ENCODE measurements at places on chromosomes 16 and 17.

GRCh38 chr16:85541619-85541979 lies 71.5 kb upstream of the GSE1 start:
- no peak for DNase-seq

- no peak for DNase-seq
Observed at GRCh38 chr16:74280448-74280847, 16.2 kb upstream of the PSMD7 start.

- no peak for DNase-seq
Observed at GRCh38 chr17:30000755-30001257, 59.4 kb downstream of the EFCAB5 start.

DNA sequence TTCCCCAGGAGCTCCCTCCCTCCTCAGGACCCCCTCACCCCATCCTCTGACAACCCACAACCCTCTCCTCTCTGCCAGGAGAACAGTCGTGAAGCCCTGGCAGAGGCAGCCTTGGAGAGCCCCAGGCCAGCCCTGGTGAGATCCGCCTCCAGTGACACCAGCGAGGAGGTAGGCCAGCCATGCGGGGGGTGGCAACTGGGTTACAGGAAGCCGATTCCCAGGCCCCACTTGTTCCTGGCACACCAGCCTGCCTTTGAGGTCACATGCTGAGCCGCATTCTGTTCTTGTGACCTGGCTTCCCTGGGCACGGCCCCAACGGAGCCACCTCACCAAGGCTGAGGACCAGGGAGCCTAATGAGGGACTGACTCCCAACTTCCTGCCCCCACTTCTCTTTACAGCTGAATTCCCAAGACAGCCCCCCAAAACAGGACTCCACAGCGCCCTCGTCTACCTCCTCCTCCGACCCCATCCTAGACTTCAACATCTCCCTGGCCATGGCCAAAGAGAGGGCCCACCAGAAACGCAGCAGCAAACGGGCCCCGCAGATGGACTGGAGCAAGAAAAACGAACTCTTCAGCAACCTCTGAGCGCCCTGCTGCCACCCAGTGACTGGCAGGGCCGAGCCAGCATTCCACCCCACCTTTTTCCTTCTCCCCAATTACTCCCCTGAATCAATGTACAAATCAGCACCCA lies 7.9 kb downstream of the NAT9 start:
- no peak for DNase-seq

- DNase-seq = no peak
Observed at GRCh38 chr17:44024271-44024663, 9.5 kb upstream of the TMEM101 start.

DNA sequence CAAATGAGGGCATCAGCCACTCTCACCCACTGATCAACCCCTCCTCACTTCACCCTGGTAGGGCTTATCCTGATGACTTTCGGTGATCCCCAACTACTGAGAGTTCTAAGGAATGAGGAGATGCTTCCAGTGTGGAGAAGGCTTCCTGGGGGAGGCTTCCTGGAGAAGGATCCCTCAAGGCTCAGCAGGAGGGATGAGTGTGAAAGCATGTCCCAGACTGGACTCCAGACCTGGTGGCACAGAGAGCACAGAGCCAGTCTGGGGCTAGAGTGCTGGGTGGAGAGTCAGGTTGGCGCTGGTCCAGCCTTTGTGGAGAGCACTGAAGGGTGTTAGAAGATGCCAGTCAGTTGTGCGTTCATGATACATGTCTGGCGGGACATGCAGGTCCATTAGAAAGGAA lies 53.7 kb downstream of the PLD6 start:
- no peak for DNase-seq

DNA sequence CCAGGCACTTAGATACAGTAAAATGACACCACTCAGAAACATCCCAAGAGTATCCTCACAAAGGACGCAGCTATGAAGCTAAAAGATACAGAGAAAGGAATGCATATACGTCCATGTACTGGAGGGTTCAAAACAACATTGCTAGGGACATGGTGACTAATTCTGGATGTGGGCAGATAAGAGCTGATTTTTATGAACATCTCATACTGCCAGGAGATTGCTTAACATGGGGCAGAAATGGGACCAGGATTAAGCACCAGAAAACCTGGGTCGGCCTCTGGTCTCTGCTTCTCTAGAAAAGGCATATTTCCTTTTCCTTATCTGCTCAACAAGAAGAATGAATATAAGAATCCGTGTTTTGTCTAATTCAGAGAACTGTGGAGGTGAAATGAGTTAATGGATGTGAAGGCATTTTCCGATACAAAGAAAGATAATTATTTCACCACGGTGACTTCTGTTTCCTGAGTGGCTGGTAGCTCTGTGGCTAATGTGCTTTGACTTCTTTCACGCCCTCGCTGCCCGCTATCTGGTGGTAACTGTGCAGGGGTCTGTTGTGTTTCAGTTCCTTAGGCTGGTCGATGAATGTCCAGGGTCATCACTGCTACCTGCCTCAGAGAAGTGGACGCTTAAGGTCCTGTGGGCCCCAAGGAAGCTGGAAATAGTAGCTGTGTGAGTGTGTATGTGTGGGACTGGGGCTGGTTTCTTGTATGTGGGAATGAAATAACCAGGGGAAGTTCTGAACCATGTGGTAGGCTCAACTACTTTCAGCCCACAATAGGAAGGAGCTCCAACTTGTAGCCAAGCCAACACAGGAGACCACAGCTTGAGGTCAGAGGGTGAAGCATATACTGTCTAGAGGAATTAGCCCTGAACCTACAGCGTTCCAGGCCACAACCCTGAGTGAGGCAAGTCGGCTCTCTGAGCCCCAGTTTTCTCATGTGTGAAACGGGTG lies 15.8 kb upstream of the CCL5 start:
- peak; percentile 38 for DNase-seq

All from GM20000 (cell line).